CMK (cell line): ENCODE measurements at places on chromosomes 5 and 9.

DNA sequence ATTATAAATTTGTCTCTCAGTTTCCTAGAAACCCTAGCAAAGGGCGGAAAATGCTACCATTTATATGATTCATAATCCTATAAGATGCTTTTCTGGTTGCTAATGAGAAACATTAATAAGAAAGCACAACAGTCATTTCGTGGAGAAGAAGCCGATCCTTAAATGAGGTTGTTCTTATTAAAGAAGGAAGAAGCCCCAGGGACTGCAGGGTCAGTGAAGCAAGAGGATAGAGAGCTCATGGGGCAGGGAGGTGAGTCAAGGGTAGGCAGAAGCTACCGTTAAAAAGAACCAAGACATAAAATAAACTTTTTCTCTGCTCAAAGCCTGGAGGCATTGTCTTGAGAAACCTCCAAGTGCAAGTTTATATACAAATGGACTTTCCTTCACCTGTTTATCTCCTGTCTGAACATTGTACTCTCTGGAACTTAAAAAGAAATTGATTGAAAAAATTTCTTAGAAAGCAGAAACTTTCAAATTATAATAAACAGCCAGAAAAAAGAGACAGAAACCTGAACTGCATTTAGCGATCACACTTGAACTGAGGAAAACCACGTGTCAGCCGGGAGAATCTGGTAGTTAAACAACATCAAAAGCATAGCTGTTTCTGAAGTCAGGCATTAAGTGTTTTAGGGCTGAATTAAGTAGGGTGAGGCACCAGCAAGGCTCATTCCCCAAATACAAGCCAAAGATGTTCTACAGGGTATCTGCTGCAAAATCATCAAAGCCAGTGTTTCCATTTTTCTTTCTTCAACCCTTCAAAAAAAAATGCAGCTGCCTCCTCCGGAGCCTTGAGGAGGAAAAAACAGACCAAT is 21.9 kb downstream of the HTR4 start:
- no peak for DNase-seq

GRCh38 chr9:137456864-137457405 is 2.2 kb downstream of the NSMF start:
- DNase-seq, result no peak

DNA sequence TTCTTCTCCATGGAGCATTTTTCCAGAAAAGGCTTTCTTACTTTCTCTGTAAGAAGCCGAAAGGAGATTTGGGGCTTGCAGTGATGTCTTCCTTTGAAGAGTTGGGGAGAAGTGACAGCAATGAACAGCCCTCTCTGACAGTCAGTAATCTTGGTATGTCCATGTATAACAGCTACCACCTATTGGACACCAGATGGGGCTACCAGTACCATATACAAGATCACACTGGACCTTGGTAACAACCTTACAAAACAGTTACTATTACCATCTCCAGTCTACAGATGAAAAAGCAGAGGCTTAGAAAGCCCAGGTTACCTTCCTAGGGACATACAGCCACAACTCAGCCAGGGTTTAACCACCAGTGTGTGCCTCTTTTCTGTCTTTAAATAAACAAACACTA is 272.7 kb upstream of the TRPC7 start:
- no peak for DNase-seq

DNA sequence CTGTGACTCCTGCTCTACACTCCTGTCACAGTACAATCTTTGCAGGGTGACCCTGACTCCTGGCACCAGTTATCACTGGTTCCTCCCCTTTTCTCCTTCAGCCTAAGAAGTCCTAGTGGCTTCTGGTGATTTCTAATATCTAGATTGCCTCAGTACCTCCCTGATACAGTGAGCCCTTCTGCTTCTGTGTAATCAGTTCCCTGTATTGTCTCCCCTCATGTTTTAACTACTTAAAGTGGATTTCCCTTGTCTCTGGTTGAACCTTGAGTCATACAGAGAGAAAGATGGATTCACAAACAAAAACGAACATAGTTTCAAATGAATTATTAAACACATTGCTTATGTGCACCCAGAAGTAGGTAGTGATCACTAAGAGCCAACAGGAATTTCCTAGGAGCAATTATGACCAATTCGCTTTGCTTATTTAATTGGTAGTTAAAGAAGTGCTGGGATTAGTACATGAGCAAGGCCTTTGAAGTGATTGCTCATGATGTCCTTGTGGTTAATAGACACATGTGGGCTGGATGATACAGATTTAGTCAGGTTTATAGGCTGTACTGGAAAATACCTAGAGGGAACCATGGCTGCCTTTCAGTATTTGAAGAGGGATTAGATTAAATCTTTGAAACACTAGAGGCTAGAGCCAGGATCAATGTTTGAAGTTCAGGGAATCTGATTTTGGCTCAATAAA is 145.8 kb upstream of the MEF2C start:
- DNase-seq, result no peak

DNA sequence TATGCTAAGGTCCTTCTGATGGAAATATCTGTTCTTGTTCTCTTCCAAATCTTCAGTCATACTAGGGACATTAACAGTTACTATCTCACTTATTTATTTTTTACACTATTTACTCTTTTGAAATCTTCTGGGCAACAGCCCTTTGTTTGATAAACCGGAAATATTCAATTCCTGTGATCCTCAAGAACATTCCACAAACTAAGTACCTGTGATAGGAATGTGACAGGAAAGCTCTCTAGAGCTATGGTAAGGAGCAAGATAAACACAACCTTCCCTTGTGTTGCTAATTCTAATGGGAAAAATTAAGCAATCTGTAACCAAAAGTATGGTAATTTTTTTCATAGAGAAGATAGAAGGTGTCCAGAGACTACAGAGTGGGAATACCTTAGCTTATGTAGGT is 22.0 kb upstream of the ANKRD34B start:
- DNase-seq, result no peak
